ENCODE measurements at places on chromosomes 6 and 20.

GRCh38 chr20:38201356-38201755 lies 36.3 kb upstream of the TGM2 start:
- DNase-seq, result no peak

- no peak for DNase-seq
These were observed 361.5 kb downstream of the EPM2A start for GRCh38 chr6:145373826-145374225.

DNA sequence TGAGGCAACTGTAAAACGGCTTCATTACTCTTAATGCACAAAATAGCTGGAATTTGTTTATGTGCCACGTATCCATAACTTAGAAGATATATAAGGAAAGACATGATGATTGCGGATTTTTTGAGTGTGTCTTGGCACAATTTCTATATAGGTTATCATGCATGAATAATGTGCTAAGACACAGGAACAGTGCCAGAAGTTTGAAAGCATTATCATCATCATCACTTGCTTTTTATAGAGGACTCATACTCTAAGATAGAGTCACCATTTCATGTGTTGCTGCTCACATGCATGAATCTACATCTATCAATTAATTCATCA lies 113.4 kb downstream of the ELOVL4 start:
- no peak for DNase-seq

DNA sequence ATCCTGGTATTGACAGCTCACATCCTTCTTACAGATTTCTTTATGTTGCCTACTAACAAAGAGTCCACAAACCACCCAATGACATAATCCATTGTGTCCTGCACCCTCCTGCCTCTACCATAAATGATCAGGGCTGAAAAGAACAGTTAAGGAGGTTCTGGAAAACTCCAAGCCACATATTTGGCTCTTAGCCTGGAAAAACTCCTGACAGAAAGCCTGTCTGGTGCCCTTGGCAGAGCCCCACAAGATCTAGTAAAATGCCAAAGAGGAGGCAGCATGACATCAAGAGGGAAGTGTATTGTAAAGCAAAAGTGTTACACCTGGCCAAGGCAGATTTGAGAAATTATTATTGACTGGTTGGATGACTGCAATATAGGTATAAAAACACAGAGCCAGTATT lies 126.4 kb upstream of the VGLL2 start:
- no peak for DNase-seq

GRCh38 chr6:100176311-100176950 lies 182.4 kb upstream of the MCHR2 start:
- DNase-seq, result no peak

DNA sequence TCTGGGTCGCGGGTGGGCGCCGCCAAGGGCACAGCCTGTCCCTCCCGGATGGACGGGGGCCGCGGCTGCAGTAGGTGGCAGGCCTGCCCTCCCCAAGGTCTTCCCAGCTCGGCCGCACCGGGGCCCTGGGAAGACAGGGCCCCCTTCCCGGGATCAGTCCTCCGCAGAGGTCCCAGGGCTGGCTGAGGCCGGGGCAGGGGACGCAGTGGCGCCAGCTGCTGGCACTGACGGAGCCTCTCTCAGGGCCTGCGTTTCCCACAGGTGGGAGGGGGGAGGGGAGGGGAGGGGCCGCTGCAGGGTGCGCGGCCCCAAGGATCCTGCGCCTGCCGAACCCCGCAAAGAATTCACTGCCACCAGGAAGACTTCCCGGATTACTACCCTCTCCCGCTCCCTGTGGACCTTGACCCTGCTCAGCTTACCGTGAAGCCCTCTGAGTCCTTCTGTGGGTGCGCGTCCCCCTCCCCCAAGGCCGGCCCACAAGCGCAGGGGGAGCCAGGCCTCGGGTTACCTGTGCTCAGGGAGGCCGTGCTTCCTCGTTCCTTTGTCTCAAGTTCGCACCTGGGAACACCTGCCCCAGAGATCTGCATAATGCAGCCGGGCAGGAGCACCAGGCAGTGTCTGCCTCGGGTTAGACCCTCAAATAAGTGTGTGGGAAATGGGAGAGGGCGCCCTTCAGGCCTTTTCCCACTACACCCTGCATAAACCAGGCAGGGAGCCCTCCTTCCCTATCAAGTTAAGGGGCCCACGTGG lies 5.1 kb downstream of the LZTS3 start:
- no peak for DNase-seq

DNA sequence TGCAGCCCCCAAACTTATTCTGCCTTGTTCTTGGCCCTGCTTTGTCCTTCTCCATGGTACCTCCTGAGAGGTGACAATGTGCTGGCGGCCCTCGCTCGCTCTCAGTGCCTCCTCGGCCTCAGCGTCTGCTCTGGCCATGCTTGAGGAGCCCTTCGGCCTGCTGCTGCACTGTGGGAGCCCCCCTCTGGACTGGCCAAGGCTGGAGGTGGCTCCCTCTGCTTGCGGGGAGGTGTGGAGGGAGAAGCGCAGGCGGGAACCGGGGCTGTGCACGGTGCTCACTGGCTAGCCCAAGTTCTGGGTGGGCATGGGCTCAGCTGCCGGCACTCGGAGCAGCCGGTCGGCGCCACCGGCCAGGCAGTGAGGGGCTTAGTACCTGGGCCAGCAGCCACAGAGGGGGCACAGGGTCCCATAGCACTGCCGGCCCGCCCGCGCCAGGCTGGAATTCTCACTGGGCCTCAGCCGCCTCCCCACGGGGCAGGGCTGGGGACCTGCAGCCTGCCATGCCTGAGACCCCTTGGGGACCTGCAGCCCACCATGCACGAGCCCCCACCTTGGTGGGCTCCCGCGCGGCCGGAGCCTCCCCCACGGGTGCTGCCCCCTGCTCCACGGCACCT lies 55.9 kb upstream of the RALGAPA2 start:
- DNase-seq, result no peak

DNA sequence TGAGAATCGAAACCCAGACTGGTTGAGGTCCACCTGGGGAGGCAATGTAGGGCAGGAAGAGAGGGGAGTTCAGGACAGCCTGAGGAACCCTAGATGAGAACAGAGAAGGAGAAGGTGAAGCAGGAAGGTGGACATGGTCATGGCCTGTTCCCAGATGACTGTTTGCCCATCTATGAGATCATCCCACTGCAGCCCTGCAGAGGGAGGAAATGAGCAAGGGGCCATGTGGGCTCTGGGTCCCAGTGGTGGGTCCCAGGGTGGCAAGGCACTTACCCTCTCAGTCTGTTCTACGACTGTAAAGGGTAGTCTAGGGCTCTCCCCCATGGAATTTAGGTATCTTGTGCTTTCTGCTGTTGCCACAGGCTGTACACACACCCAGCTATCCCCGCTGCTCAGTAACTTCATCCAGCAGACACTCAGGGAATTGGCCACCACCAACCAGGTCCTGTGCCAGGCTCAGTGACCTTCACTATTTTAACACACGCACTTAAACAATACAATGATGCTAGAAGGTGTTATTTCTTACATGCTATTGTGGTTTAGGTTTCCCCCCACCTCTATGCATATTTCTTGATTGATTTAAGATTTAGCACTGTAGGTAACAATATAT lies 89.8 kb downstream of the TOX2 start:
- DNase-seq, result no peak

DNA sequence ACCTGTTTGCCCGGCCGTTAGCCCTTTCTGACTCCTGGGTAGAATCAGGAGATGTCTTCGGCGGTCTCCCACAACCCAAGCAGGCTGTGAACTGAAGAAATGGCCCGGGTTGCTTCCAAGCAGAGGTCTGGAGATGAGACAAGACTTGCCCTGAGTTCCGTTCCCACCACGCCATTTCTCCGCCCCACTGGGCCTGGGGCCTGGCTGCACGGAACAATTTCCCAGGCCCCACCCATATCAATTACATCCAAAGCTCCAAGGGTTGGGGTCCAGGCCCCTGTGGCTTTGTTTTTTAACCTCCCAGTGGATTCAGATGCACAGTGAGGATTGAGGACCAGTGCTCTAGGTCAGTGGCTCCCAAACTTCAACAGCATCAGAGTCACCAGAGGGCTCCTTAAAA lies 214.5 kb upstream of the ARID1B start:
- no peak for DNase-seq

DNA sequence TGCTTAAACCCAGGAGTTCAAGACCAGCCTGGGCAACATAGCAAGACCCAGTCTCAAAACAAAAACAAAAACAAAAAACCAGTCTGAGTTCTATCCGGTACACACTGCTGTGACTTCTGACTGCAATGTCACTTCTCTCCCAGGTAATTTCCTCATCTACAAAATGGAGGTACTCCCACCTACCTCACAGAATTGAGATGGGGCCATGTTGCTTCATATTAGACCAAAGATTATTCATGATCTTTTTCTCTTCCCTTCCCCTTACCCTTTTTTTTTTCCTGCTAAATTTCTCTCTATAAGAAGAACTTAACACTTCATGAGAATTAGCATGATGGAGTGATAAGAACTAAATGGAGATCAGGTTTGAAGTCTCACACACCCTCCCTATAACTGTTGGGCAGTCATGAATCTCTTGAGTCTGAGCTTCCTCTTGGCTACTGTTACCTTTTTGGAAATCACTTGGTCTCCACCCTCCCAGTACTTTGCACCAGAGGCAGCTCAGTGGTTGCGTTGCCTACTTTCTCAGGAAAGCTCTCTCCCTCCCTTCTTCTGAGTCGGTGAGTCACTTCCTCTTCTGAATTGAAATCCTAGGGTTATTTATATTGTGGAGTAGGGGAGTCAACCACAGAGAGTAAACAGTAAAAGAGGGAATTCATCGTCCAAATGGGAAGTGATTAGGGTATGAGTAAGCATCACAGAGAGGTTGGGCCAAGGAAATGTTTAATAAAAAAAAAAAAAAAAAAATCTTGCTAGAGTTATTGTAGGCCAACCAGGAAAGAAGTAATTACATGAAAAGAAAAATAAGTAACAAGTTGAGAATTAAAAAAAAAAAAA lies 59.9 kb upstream of the MAP7 start:
- no peak for DNase-seq

GRCh38 chr6:150266963-150267685 lies 101.7 kb upstream of the IYD start:
- no peak for DNase-seq

- DNase-seq, result no peak
These were observed 95.8 kb upstream of the NAA20 start for GRCh38 chr20:19921284-19921793.

DNA sequence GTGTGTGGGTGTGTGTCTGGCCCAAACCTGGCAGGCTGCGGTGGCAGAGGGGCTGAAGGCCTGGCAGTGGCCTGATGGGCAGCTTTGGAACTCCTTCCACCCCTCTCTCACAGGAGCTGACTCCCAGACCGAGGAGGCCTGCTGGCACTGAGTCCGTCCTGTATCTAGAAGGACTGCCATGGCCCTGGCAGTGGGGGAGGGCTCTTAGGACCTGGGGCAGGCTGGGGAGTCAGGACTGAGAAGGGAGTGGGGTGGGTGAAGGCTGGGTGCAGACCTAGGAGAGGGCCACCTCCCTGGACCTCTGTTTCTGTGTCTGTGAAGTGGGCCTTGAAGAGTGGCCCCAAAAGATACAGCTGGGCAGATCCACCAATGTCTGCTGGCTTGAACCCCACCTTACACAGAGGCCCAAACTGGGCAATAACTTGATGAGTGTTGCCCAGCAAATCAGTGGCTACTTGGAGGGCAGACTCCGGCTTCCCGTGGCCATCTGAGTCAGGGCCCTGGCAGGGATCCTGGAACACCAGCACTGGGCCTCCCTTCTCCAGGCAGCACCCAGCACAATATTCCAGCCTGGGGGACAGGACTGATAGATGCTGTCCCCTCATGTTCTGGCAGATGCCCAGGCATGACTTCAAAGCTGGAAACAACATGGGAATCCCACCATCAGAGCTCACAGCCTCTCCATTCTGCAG lies 46.7 kb upstream of the BLCAP start:
- no peak for DNase-seq

DNA sequence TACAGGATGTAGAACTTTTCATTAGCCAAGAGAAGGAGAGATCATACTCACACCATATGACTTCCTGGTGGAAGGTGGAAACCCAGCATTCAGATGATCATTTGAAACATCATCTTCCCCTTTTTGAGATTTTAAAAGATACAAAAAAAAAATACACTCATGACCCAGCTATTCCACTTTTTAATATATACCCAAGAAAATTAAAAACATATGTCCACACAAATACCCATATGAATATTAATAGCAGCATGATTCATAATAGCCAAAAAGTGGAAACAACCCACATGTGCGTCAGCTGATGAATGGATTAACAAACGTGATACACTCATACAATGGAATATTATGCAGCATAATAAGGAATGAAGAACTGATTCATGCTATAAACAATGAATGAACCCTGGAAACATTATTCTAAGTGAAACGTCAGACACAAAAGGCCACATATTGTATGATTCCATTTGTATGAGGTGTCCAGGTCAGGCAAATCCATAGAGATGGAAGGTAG lies 130.0 kb upstream of the SGK1 start:
- DNase-seq, result no peak

DNA sequence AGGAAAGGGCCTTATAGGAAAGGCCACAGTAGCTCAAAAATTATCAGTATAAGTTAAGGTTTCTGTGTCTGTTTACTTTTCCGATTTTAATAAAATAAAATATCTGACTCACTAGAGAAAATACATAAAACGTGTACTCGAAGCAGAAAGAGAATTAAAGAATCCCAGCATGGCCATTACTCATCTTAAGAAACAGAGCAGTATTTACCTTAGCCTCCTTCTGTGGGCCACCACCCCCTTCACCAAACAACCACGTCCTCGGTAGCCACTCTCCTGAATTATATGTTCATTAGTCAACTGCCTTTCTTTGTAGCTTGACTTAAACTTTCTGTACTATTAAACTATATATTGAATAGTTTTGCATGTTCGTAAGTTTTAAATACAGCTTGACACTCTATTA lies 72.2 kb upstream of the SPTLC3 start:
- no peak for DNase-seq

DNA sequence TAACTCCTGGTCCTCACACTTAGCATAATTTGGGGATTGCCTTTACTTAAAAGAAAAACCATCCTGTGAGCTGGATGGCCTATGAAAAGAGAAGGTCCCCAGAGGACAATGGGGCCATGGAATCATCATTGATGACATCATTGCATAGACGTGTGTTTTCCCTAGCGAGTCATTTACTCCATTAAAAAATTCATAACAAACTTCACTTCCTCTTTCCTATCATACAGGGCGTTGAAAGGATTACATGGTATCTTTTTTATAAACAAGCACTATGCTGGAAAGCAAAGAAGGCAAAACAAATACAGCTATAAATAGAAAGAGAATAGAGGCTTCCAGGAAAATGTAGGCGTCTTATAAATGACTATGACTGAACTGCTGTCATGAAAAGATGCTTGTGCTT lies 11.3 kb upstream of the COL12A1 start:
- no peak for DNase-seq

- DNase-seq, result no peak
These were observed 391.4 kb upstream of the CITED2 start for GRCh38 chr6:139765825-139766285.

DNA sequence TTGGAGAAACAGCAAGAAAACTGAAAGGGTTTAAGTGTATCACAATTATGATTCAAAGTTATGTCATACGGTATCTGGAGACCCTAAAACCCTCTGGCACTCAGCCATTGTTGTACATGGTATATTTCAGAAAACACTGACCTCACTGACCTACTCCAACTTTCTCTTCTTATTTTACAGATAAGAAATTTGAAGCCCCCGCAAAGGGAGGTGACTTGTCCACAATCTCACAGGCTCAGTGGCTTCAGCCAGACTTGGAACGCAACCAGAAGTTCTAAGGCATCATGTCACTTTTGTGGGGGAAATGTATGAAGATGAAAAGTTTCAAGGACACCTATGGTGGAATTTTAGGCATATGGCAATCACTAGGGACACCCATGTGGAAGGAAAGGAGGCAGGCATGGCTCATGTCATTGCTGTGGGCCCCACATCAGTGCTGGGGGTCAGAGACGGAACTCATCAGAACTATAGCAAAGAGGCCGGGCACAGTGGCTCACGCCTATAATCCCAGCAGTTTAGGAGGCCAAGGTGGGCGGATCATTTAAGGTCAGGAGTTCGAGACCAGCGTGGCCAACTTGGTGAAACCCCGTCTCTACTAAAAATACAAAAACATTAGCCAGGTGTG lies 5.2 kb upstream of the TRIB3 start:
- no peak for DNase-seq
